ENCODE measurements at places on chromosomes 2 and 18. TPM values are rescaled to one million over a fixed set of nuclear protein-coding genes. Genes with fewer than 3 reads are reported as not detected.

Gene SNRPD1
- polyA plus RNA-seq, result 75.6 TPM

Gene LRRTM1
- 0.48 TPM for polyA plus RNA-seq

Gene CRYGC
- not detected for polyA plus RNA-seq

DNA sequence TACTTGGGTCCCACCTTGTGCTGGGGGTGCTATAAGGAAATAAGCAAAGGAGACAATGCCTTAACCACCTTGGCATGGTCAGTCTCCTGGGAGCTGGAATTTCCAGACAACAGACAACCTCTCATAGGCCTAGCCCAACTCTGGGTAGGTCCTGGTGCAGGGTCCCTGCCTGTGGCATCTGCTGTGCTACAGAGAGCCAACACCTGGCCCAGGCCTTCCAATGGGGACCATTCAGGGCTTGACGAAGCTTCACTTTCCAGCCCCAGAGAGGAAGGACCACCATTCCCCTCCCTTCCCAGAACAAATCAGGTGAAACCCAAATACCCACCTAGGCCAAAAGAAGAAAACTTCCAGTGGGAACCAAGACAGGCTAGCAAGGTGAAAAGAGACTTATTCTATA, 82.8 kb downstream of the SMAD7 start:
- DNase-seq, result no peak

GRCh38 chr2:234754126-234754525, 197.7 kb upstream of the SH3BP4 start:
- DNase-seq, result no peak

GRCh38 chr2:111950236-111950635, 51.8 kb downstream of the MERTK start:
- no peak for DNase-seq
